ENCODE measurements at places on chromosomes 1 and 21.

DNA sequence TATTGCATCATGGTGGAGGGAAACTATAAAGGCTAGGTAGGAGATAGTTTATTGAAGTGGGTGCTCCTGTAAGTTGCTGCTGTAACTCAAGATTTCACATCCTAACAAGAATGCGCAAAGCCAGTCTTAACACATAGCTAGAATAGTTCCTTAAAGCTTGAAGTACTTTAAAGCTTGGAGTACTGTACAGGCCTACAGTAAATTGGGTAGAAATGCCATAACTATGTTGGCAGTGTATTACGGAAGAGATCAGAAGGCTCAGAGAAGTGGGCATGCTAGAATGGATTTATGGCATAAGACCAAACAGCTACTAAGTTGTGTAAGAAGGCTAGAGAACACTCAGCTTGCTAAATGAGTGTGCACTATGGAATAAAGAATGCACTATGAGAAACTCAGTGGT is 44.5 kb downstream of the DMRTA2 start:
- DNase-seq, result no peak

GRCh38 chr1:201298396-201299381 is 15.4 kb downstream of the PKP1 start:
- DNase-seq, result no peak

- no peak for DNase-seq
These were observed 13.0 kb downstream of the UCK2 start for GRCh38 chr1:165840423-165840822.

DNA sequence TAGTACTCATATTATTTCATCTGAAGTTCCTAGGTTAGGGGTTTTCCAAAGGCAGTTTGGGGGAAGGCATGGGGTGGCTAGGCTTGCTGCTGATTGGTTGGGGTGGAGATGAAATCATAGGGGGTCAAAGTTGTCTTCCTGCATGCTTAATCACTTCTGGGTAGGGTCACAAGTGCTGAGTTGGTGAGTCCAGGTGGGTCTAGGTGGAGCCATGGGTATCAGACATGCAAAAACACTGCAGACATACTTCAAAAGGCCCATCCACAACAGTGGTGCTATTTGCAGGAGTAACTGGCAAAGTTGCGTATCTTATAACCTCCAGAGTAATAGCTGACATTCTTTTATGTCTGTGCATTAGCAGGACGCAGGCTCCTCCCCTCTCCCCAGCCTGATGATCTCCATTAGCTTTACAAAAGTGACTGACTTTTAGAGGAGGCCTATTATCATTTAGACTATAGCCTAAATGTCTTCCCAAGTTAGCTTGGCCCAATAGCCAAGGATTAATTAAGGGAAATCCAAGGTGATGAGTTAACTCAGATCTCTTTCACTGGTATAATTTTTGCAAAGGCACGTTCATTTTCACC is 374.4 kb upstream of the PRMT6 start:
- no peak for DNase-seq

- DNase-seq, result no peak
These were observed 91.1 kb downstream of the SMYD2 start for GRCh38 chr1:214372092-214372491.

DNA sequence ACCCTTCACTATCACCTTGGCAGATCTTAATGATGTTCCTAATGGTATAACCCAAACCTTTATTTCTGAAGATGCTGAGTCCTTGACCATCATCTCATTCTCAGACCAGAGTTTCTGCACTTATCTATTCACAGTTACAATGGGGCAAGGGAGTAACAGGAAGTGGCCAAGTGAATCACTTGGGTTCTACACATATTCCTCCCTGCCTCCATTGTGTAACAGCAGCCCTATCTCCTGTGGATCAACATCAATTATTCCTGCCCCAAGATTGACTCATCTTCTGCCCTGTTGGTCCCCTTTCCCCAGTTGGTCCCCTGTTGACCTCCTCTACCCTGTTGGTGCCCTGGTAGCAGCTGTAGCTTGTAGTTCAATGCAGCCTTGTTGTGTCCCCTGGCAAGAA is 10.3 kb upstream of the S100A7 start:
- DNase-seq, result no peak

DNA sequence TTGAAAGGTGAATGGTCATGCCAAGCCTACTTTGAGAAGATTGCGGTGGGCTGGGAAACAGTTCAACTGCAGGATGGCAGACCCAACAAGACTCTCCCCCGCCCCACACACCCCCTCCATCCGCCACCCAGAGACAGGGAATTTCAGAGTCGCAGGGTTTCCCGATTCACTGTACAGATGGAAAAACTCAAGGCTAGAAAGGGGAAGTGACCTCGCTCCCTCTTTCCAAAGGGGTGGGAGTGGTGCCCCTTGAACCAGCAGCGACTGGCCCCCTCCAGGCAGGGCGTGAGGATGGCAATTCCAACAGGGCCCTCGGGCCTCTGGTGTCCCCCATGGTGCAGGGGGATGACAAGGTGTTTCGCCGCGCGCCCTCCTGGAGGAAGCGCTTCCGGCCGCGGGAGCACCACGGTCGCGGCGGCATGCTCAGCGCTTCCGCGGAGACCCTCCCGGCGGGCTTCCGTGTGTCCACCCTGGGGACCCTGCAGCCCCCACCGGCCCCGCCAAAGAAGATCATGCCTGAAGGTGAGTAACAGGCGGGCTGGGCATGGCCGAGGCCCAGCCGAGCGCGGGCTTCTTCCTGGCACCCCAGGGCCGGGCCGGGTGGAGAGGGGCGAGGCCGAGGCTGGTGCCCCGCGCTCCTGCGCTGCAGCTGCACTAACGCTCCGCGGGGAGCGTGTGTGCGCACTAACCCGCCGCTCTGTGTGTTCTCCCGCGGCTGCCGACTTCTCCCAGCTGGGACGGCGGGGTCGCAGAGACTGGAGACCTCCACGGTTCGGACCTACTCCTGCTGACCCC is 10.4 kb downstream of the MYOG start:
- no peak for DNase-seq

GRCh38 chr1:1573843-1574720 is 581 bp downstream of the SSU72 start:
- peak; percentile 52 for DNase-seq

DNA sequence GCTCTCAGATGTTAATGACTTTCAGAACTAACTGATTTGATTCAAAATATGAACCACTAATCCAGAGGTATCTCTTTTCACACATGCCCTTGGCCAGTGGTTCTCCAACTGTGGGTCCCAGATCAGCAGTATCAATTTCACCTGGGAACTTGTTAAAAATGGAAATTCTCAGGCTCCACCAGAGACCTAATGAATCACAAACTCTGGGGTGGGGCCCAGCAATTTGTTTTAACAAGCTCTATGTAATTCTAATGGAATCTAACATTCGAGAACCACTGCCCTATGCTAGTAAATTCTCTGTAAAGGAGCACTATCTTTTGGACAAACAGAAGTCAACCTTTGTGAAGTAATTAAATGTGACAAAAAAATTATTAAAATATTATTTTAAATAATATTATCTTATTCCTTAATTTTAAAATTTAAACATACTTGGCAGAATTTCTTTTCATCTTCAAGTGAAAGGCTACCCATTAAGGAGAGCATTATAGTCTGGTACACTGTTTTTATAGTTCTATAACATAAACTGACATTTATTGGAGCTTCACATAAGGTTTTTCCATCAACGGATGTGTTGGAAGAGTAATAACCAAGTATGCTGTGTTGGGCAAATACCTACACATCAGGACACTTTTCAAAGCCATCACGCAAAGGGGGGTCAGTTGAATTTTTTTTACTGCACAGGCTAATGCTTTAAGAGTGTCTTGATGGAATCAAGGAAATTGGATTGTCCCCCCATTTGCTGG is 130.4 kb downstream of the LHX4 start:
- DNase-seq, result no peak

Measured in activated CD8-positive, alpha-beta memory T cell treated with anti-CD3 and anti-CD28 coated beads for 4 hours (primary cell).